Pancreas (tissue), 10 donors: ENCODE measurements at places on chromosomes 5 and 9.

DNA sequence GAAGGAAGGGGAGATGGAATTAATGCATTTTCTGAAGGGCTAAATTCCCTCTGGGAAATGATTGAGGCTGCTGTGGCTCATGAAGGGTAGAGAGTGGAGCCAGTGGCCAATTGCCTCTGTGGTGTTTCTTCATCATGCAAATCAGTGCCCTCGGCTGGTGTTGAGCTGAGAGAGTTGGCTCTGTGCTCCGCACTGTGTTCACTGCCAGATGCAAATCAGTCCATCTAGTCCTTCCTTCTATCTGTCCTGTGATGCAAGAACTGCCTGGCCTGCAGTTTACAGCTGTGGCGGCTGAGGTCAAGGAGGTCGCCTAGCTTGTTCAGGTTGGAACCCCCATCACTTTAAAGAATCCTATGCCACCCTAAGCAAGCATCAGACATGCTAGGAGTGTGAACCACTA lies 6.0 kb downstream of the TMEM171 start:
- no peaks in the 10 kb centered on the region for H3K4me1 ChIP-seq
- H3K36me3 ChIP-seq, result no peaks in the 10 kb centered on the region
- DNase-seq, result no peak
- H3K4me3 ChIP-seq, result no peak overlapping the region
- H3K27me3 ChIP-seq, result no peaks in the 10 kb centered on the region
- no peak overlapping the region for H3K27ac ChIP-seq

- H3K27me3 ChIP-seq, result no peaks in the 10 kb centered on the region
- H3K4me3 ChIP-seq, result no peak overlapping the region
- no peak overlapping the region for H3K27ac ChIP-seq
- no peak for DNase-seq
- no peaks in the 10 kb centered on the region for H3K36me3 ChIP-seq
- H3K4me1 ChIP-seq, result no peaks in the 10 kb centered on the region
These were observed 43.1 kb downstream of the PRR16 start for GRCh38 chr5:120507197-120507596.

DNA sequence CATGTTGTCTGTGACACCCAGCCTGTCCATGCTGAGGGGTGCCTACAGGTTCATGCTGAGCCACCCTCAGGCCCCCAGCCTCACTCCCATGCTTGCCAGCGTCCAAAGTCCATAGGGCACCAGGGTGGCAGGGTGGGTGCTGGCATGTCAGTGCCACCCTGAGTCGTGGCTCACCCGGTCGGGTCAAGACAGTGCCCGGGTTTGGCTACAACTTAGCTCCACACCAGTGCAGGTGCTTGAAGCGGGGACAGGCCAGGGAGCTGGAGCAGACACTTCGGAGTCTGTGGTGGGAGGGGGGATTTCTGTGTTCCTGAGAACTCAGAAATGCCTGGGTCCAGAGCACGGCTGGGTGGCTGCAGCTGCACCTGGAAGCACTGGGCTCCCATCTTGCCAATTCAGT lies 579.2 kb upstream of the FAM174A start:
- DNase-seq, result peak; percentile 53
- no peaks in the 10 kb centered on the region for H3K4me1 ChIP-seq
- H3K4me3 ChIP-seq, result no peak overlapping the region
- H3K27me3 ChIP-seq, result no peaks in the 10 kb centered on the region

DNA sequence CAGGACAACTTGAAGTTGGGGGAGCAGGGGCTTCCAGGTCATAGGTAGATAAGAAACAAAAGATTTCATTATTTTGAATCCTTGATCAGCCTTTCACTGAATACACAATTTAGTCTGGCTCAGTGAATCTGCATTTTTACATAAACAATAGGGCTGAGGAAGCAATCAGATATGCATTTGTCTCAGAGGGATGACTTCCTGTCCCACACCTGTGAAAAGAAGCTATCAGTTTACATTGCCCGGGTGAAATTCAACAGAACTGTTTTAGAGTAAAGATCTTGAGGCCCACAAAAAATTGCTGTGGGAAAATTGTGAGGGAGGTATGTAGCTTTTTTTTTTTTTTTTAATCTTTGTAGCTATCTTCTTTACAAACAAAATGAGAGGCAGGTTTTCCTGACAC lies 38.3 kb downstream of the DNAJB5 start:
- DNase-seq, result no peak
- no peaks in the 10 kb centered on the region for H3K36me3 ChIP-seq
- H3K4me1 ChIP-seq, result no peaks in the 10 kb centered on the region
- no peak overlapping the region for H3K4me3 ChIP-seq
- no peaks in the 10 kb centered on the region for H3K27me3 ChIP-seq

DNA sequence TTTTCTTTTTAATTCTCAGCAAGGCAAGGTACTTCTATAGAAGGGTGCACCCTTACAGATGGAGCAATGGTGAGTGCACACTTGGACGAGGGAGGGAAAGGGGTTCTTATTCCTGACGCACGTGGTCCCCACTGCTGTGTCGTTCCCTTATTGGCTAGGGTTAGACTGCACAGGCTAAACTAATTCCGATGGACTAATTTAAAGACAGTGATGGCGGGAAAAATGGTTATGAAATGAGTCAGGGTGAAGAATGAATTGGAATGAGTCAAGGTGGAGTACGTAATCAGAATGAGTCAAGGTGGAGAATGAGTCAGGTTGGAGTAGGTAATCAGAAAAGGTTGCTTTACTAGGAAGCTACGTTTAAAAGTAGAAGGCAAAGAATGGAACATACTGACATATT lies 2.1 kb upstream of the HMGCS1 start:
- H3K27me3 ChIP-seq, result no peaks in the 10 kb centered on the region
- H3K27ac ChIP-seq, result no peak overlapping the region
- DNase-seq, result no peak

DNA sequence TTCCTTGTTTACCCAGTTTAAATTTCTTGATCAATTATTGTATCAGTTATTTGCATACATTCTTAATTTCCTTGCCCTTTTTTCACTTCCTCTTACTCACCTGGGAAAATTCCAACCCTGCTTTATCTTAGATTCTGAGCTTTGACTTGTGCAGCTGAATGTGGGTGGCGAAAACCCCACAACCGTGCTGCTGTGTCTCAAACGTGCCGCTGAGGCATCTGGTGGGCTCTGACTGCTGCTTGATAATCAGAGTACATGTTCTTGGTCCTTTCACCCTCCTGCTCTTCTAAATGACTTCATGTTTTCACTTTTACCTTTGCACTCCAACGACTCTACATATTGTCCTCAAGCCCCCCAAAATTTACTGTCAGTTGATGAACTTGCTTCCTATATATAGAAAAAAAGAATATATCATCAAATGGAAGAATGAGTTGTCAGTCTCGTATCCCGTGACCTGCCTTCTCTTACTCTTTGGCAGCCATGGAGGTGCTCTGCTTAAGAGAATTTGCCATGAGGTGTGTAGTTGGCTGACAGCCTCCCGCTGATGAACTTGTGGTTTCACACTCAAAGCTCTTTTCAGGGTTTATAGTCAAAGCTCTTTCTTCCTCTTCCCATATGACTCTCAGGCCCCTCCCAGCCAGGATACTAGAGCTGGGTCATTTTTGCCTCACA lies 14.0 kb upstream of the JAK2 start:
- H3K27ac ChIP-seq, result no peak overlapping the region
- H3K36me3 ChIP-seq, result no peaks in the 10 kb centered on the region
- no peak for DNase-seq
- H3K4me3 ChIP-seq, result no peak overlapping the region

GRCh38 chr9:28916348-28916747 lies 1343.1 kb upstream of the C9orf72 start:
- H3K4me3 ChIP-seq, result no peak overlapping the region
- H3K36me3 ChIP-seq, result no peaks in the 10 kb centered on the region
- no peaks in the 10 kb centered on the region for H3K4me1 ChIP-seq
- H3K27me3 ChIP-seq, result no peaks in the 10 kb centered on the region
- DNase-seq, result no peak

- no peak overlapping the region for H3K4me3 ChIP-seq
- no peak for DNase-seq
- no peaks in the 10 kb centered on the region for H3K36me3 ChIP-seq
- H3K4me1 ChIP-seq, result no peaks in the 10 kb centered on the region
- no peaks in the 10 kb centered on the region for H3K27me3 ChIP-seq
These were observed 42.2 kb upstream of the FBXW11 start for GRCh38 chr5:172048539-172049101.

- H3K27me3 ChIP-seq, result no peaks in the 10 kb centered on the region
- H3K4me3 ChIP-seq, result no peak overlapping the region
- peak overlapping the region; percentile 52 for H3K27ac ChIP-seq
- no peaks in the 10 kb centered on the region for H3K36me3 ChIP-seq
These were observed 37.8 kb upstream of the S1PR3 start for GRCh38 chr9:88953381-88954029.

DNA sequence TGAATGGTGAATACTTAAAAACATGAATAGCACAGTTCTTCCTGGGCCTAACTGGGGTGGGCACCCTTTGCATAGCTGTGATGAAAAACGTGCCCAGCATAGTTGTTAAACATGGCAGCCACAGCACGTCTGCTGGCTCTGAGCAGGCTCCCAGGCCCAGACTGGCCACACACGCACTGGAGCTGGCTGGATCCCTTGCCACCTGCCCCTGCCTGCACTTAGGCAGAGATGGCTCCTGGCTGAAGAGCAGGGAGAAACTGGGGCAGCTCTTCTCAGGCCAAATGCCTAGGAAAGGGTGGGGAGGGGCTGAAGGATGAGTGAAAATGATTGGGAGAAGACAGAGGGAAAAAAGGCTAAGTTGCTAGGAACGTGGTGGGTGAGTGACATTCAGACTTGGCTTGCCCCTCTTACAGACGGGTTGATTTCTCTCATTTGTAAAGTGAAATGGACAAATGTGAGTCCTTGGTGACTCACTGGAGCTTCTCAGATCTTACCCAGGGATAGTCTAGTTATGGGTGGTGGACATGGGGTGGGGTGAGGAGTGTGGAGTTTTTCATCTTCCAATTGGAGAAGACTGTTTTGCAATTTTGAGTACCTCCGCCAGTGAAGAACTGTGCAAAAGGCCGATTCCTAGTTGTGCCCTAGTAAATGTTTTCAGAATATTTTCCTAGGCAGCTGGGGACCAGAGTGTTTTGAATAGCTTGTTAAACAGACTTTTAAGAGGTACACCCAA lies 42.4 kb downstream of the TRIO start:
- no peak overlapping the region for H3K27ac ChIP-seq
- H3K4me1 ChIP-seq, result peaks cover 11% of the 10 kb centered on the region
- no peak for DNase-seq

GRCh38 chr5:127290019-127290945 lies at the start of gene MEGF10:
TSS of gene MEGF10 (plus strand) at chr5:127290796. CDS start at chr5:127331309, 40,513 bp downstream.
- no peak within 1 kb of the TSS for H3K27ac ChIP-seq
- no peaks in the 10 kb centered on the region for H3K27me3 ChIP-seq
- peaks cover 4% of the 10 kb centered on the region for H3K4me1 ChIP-seq

DNA sequence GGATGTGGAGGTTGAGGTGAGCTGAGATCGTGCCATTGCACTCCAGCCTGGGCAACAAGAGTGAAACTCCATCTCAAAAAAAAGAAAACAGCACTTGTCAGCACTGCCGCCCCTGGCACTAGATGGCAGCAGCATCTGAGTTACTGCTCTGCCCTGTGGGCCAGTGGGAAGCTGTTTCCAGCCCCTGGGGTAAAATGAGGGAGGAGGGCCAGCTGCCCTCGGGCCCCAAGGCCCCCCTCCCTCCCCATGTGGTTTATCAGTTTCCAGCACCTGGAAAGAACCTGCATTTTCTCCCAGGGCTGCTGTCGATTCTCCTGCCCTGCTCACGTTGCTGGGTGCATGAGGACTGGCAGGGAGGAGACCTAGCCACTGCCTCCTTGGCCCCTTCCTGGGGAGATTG lies 13.2 kb upstream of the CEL start:
- peak overlapping the region; percentile 56 for H3K27ac ChIP-seq
- peak; percentile 93 for DNase-seq
- H3K27me3 ChIP-seq, result no peaks in the 10 kb centered on the region
- peaks cover 6% of the 10 kb centered on the region for H3K4me1 ChIP-seq

DNA sequence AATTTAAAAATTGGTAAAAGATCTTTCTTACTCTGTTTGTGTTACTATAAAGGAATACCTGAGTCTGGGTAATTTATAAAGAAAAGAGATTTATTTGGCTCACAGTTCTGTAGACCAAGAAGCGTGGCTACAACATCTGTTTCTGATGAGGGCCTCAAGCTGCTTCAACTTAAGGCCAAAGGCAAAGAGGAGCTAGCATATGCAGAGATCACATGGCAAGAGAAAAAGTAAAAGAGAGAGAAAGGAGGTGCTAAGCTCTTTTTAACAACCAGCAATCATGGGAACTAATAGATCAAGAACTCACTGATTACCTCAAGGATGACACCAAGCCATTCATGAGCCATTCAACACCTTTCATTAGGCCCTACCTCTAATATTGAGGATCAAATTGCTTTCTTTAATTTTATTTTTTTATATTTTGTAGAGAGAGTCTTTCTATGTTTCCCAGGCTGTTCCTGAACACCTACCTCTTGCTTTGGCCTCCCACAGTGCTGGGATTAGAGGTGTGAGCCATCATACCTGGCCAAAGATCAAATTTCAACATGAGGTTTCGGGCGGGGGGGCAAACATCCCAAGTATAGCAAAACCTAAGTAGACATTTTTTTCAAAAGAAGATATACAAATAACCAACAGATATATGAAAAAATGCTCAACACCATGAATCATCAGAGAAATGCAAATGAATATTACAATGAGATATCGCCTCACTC lies 16.0 kb upstream of the SHC3 start:
- DNase-seq, result no peak
- H3K27me3 ChIP-seq, result no peaks in the 10 kb centered on the region
- H3K4me1 ChIP-seq, result no peaks in the 10 kb centered on the region
- no peak overlapping the region for H3K27ac ChIP-seq
- H3K4me3 ChIP-seq, result no peak overlapping the region

- no peaks in the 10 kb centered on the region for H3K4me1 ChIP-seq
- no peaks in the 10 kb centered on the region for H3K36me3 ChIP-seq
- no peak overlapping the region for H3K4me3 ChIP-seq
- H3K27ac ChIP-seq, result no peak overlapping the region
- no peak for DNase-seq
These were observed 303.8 kb upstream of the PRR16 start for GRCh38 chr5:120160124-120160895.

GRCh38 chr9:78563269-78563668 lies 266.3 kb downstream of the PSAT1 start:
- no peaks in the 10 kb centered on the region for H3K4me1 ChIP-seq
- DNase-seq, result no peak
- no peak overlapping the region for H3K4me3 ChIP-seq
- H3K27me3 ChIP-seq, result no peaks in the 10 kb centered on the region
- H3K27ac ChIP-seq, result no peak overlapping the region
- H3K36me3 ChIP-seq, result no peaks in the 10 kb centered on the region

DNA sequence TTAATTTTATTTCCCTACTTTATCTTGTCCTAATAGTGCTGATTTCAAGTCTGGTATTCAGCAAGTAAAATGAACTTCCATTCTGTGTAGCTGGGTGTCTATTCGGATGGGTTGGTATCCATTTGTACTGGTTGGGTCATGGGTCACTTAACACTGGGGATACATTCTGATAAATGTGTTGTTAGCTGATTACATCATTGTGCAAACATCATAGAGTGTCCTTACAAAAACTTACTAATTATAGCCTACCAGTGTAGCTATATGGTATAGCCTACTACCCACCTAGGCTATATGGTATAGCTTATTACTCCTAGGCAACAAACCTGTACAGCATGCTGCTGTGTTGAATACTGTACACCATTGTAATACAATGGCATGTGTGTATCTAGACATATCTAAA lies 1373.7 kb upstream of the DMAC1 start:
- no peaks in the 10 kb centered on the region for H3K27me3 ChIP-seq
- H3K4me1 ChIP-seq, result no peaks in the 10 kb centered on the region
- H3K36me3 ChIP-seq, result no peaks in the 10 kb centered on the region
- no peak overlapping the region for H3K4me3 ChIP-seq
- no peak overlapping the region for H3K27ac ChIP-seq

- H3K4me1 ChIP-seq, result no peaks in the 10 kb centered on the region
- H3K36me3 ChIP-seq, result no peaks in the 10 kb centered on the region
- no peak for DNase-seq
- H3K27me3 ChIP-seq, result no peaks in the 10 kb centered on the region
- no peak overlapping the region for H3K4me3 ChIP-seq
These were observed 263.4 kb downstream of the TMEM232 start for GRCh38 chr5:110463106-110463505.
